ENCODE measurements at places on chromosomes 5 and 9. TPM values are rescaled to one million over a fixed set of nuclear protein-coding genes. Genes with fewer than 3 reads are reported as not detected.

DNA sequence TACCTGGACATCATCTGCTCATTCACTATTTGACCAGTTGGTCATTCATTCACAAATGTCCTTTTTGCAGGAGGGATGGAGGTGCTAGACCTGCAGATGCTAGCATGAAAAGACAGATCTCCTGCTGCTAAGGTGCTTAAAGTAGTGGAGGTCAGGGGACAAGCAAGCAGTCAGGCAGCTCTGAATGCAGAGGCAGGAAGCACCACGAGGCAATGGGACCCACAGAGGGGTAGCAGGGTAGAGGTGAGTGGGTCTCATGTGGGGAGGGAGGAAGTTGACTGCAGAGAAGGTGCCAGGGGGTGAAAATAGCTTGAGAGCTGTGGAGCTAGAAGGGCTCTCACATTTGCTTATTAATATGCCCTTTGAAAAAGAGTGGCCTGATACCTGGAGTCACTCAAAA is 25.2 kb downstream of the FXN start:
- DNase-seq, result no peak

LCN15 gene
- not detected for total RNA-seq

MSX2 gene
- total RNA-seq, result not detected

GRCh38 chr5:135534609-135535419 is 950 bp downstream of the NEUROG1 start:
- no peak for DNase-seq

GRCh38 chr9:2664174-2665065 is 42.8 kb downstream of the VLDLR start:
- no peak for DNase-seq

DNA sequence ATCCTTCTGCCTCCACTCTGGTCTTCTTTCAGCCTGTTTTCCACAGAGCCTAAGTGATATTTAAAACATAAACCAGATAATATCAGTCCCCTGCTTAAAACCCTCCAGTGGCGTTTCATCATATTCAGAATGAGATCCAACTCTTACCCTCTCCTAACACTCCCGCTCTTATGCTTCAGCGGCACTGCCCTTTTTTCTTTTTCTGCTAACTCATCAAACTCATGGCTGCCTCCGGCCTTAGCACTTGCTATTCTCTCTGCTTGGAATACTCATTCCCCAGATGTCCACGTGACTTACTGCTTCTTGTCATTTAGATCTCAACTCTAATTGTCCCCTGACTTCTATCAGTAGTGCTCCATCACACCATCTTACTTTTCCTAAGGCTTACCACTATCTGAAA is 73.6 kb downstream of the PIP5K1B start:
- no peak for DNase-seq

GRCh38 chr5:16976625-16977008 is 40.5 kb upstream of the MYO10 start:
- DNase-seq, result no peak

DNA sequence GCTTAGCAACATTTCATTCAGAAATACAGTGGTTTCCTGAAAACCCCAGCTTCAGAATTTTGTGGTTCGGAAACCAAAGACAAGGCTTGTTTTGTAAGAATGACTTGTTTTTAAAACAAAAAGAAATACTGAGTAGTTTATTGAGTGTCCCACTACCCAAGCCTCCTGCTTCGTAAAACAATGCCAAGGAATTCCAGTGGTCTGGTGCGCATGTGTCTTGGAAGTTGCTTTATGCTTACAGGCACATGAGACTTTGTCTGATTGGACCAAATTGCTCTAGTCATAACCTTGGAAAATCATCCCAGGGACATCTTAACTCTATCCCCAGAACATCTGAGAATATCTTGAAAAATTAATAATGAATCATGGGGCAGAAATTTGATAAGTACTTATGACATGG is 77.1 kb upstream of the FST start:
- DNase-seq, result no peak

STKLD1 gene
- under 0.01 TPM for total RNA-seq

- peak; percentile 93 for DNase-seq
Measured at GRCh38 chr5:142925795-142926194, 155.6 kb downstream of the ARHGAP26 start.

DNA sequence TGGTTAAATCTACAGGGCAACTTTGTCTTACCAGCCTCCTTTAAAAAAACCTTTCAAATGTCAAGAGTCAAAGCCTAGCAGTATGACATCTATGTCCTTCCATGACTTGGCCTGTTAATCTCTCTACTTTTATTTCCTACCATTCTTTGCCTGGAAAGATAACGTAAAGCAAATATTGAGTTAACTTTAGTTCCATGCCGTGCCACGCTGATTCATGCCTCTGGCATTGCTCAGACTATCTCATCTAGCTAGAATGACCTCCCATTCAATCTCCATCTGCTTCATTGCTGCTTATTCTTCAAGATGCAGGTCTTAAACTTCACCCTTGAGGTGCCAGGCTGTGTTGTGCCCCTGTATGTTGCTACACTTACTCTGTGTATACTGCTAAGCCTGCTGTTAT is 729.8 kb downstream of the EFNA5 start:
- peak; percentile 65 for DNase-seq

Measured in bronchial epithelial cell (primary cell).